ENCODE measurements at places on chromosomes 11 and 22.

- DNase-seq = no peak
These were observed 81.7 kb downstream of the C11orf91 start for GRCh38 chr11:33618956-33619355.

DNA sequence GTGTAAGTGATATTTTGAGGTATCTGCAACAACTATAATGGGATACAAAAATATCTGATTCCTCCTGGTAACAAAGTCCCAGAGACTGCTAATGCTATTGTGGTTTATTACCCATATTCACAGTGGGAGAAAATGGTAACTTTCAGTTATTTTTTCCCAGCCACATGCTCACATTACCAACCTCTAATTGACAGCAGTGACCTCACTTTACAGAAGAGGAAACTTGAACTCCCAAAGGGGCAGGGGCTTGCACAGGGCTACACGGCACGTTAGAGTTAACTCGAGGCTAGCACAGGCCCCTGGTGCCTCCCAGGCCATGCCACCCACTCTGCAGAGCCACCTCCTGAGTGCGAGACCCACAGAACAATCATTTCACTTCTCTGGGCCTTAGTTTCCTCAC lies 132.4 kb downstream of the TENM4 start:
- no peak for DNase-seq

DNA sequence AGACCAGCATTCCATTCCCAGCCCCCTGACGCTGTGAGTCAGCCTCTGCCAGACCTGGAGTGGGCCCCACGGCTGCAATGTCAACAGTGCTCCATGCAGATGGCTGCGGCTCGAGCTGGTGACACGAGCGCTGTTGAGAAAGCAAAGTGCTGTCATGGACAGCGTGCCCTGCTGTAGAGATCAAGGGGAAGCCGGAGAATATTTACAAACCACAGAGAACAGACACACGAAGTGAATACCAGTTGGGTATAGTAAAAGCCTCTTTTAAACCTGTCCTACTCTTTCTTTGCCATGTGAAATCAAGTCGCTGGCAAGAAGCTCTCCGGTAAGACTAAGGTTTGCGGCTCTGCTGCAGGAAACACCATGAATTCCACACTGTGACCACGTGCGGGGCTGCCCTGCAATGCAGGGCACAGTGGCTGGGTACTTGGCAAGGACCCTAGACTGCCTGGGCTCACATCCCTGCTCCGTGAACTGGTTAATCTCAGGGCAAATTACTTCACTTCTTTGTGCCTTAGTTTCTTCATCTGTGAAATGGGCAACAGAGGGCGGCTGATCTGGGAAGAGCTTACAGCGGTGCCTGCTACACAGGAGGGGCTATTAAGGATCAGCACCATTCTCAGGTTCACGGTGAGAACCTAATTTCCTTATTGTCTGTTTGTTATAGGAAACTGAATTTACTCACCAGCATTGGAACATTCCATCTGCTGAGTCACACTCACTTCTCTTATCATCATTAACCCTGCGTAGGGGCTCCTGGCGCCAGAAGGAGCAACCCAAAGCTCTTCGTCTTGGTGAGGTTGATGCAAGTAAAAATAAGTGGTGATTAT lies 27.8 kb upstream of the ELFN2 start:
- DNase-seq = no peak

- DNase-seq = no peak
These were observed 64.2 kb downstream of the DNAJC24 start for GRCh38 chr11:31433851-31434250.

Measured in transverse colon (tissue), 4 donors.